Mesenteric fat pad (tissue), 1 donor: ENCODE measurements at places on chromosomes 7 and 10.

- DNase-seq: peak; percentile 78
Observed at GRCh38 chr7:148963583-148964482, 64.5 kb downstream of the PDIA4 start.

GRCh38 chr7:517774-518629, 1.6 kb downstream of the PDGFA start:
- DNase-seq: no peak

GRCh38 chr7:101898106-101898505, 80.7 kb downstream of the CUX1 start:
- DNase-seq: no peak

- DNase-seq: no peak
Observed at GRCh38 chr7:1228545-1229201, 4.0 kb upstream of the UNCX start.

GRCh38 chr10:121088524-121088923, 237.4 kb downstream of the WDR11 start:
- DNase-seq: no peak

- DNase-seq: peak; percentile 73
Observed at GRCh38 chr7:64101943-64102655, 56.9 kb downstream of the ZNF727 start.

- DNase-seq: no peak
Observed at GRCh38 chr10:65377687-65378086, 1548.1 kb upstream of the LRRTM3 start.

DNA sequence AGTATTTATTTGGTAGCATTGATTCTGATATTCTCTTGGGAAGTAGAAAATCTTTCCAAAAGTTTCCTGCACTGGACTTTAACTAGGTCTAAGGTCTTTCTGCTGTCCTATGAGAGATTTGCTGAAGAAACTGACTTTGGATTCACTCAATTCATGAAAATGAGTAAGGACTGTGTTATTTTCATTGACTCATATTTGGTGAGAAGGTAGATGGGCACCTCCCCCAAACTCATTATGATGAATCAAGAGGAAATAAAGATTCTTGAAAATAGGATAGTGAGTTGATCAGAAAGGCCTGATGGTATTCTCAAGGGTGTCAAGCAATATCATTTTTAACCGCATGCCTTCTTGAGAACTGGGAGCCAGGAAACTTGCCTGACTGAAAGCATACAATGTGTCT, 110.3 kb downstream of the RNF133 start:
- no peak for DNase-seq

- no peak for DNase-seq
Observed at GRCh38 chr10:130799532-130799931, 512.0 kb downstream of the TCERG1L start.

GRCh38 chr10:132102071-132102716, 36.4 kb downstream of the JAKMIP3 start:
- DNase-seq: peak; percentile 65

DNA sequence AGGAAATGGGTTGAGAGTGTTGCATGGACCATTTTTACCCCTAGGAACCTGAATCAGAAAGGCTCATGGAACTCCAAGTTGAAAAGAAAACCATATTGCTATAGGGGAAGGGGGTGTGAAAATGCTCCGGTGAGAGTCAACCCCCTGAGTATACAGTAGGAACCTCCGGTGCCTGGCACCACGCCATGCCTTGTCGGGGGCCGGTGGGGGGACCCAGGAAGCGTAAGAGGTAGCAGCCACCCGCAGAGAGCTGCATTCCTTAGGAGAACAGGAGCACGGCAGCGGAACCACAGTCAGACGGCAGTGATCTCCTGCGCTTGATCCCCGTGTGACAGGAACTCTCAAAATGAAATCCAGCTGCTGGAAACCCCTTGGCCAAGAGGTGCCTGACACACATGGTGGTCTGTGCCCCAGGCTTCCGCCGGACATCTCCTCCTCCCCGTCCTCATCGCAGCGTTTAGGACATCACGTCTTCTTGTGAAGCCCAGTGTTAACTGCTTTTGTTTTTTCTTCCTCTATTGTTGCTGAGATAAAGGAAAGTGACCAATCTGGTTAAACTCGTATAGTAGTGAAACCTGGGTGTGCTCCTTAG, 186.8 kb downstream of the CELF2 start:
- DNase-seq: no peak

DNA sequence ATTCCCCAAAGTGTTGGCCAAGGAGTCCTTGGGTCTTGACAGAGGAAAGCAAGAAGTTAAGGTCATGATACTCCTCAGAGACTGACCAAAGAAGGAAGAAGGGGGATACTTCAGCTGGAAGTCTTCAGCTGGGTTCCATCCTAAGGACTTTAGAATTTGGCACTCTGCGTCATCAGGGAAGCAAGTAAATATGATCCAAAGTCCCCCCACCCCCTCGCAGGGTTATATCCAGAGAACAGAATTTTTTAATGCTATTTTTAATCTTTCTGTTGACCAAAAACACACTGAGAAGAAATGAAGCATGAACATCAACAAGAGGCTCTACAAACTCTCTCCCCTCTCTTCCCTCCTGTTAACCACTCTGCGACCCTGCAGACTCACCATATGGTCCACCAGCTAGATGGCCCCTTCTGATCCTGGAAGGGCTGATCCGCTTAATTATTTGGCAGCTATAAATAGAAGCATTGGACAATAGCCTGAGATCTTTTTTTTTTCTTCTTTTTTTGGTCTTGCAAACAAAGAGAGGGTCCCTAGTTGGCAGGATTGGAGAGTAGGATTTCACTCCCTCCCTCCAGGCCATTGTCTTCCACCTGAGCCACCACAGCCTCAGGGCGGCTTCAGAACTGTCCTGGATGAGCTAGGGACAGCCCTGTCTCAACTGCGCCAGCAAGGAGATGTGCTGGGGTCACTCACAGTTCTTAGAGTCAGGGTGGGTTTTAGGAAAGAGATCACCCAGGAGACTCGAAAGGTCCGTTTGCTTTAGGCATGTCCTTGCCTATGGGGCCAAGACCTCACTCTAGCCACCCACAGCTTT, 196.0 kb downstream of the KCNMA1 start:
- no peak for DNase-seq

DNA sequence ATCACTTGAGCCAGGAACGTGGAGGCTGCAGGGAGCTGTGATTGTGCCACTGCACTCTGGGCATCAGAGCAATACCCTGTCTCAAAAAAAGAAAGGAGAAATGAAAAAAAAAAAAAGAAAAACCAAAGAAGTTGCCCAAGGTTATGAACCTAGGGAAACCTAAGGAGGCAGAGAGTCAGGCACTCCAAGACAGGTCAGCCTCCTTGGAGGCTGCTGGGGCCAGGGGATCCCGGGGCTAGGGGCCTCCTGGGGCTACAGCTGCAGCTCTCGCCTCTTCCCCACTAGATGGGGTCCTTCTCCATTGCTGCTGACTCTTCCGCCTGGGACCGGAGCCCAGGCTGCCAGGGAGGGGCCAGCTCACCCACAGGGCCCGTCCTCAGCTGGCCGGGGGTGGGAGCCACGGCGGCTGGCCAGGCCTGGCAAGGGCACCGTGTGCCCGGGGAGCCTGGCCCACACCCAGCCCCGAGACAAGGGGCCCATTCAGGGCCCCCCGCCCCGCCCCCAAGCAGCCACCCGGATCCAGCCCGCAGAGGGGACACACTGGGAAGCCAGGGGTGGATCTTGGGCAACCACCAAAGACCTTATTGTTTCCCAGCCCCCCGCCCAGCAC, 1.7 kb upstream of the SPACDR start:
- DNase-seq: no peak

DNA sequence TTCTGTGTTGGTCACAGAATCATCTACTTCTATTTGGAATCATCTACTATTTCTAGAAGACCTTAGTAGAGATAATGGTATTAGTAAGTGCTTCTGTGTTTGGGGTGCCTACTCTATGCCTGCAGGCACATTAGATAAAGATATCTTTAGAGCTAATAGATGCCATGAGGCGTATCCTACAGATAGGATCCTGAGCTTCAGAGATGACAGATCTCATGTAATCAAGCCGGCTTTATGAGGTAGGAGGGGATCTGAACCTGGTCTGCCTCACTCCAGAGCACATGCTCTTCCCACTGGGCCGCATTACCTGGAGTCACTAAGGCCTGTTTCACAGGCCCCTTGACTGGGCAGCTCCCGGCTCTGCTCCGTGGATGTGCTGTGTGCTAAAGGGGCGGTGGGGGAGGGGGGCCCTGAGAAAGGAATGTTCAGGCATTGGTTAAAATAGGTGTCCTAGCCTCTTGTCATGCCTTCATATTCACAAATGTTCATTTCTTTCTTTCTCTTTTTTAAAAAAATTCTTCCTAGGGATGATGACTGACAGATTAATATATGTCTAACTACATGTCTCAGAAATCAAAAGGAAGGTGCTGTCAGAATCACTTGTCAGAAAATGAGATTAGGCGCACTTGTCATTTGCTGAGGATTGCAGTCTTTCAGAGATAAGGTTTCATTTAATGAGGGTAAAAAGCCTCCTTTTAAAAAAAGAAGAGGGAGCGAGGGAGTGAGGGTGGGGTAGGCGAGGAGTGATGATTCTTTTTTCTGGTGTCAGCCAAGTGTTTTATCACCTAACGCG, 458.0 kb upstream of the GALNT17 start:
- DNase-seq: no peak

GRCh38 chr10:50464004-50464409, 159.7 kb downstream of the SGMS1 start:
- DNase-seq: no peak
